Activated CD8-positive, alpha-beta T cell treated with anti-CD3 and anti-CD28 coated beads, Interleukin-2, amount 10 ng/mL, durations not matched to agents 7 days and 5 days (primary cell): ENCODE measurements at places on chromosomes 1 and 21.

GRCh38 chr1:3185896-3186525 lies 117.0 kb downstream of the PRDM16 start:
- DNase-seq = no peak

- DNase-seq = peak; percentile 50
These were observed 41.4 kb upstream of the LMX1A start for GRCh38 chr1:165397944-165398343.

GRCh38 chr1:247935781-247936180 lies 11.1 kb downstream of the OR2AJ1 start:
- no peak for DNase-seq

DNA sequence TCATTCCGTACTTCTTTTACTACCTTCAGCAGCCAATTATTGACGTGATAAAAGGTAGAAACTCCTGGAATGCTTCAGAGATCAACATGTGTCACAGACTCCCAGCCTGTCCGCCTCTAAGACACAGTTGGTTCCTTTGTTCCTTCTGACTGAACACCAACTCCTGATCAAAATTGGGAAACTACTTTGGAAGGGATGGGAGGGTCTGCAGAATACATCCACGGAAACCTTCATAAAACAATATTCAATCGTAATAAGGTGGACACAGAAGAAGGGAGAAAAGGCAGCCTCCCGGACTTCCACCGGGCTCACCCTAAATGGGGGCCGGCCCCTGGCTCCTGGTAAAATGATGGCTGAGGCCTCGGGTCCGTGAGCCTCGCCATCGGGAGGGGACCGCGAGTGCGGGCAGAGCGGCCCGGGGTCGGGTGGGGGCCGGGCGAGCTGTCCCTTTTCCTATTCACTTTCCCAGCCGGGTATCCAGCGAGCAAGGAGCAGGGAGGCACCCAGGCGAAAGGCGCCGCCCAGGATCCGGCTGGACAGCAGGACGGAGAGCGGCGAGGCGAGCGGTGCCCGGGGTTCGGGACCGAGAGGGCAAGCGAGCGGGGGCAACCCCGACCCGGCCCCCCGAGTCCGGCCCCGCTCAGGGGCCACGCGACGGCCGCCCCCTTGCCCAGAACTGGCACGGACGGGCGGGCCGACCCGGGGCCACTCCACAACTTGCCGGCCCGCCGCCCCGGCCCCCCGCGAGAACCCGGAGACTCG lies 805 bp downstream of the NRIP1 start:
- peak; percentile 30 for DNase-seq

GRCh38 chr1:116948046-116948445 lies 38.3 kb downstream of the PTGFRN start:
- DNase-seq = no peak

DNA sequence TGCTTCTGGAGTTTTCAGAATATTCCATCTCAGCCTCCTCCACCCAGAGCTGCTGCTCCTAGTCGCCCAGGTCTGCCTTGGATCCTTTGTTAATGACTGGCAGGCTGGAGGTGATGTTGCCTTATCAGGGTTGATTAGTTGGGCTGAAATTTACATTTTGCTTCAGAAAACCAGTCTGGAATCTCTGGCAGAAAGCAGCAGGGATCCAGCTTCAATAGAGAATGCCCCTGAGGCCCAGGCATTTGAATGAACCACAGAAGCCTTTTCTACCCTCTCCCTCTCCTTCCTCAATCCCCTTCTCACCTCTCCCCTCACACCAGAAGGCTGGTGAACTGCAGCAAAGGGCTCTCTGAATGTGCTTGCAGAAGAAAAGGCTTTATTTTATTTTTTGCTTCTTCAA lies 83.2 kb downstream of the PLXNA2 start:
- no peak for DNase-seq

GRCh38 chr1:165395478-165395877 lies 39.0 kb upstream of the LMX1A start:
- no peak for DNase-seq

DNA sequence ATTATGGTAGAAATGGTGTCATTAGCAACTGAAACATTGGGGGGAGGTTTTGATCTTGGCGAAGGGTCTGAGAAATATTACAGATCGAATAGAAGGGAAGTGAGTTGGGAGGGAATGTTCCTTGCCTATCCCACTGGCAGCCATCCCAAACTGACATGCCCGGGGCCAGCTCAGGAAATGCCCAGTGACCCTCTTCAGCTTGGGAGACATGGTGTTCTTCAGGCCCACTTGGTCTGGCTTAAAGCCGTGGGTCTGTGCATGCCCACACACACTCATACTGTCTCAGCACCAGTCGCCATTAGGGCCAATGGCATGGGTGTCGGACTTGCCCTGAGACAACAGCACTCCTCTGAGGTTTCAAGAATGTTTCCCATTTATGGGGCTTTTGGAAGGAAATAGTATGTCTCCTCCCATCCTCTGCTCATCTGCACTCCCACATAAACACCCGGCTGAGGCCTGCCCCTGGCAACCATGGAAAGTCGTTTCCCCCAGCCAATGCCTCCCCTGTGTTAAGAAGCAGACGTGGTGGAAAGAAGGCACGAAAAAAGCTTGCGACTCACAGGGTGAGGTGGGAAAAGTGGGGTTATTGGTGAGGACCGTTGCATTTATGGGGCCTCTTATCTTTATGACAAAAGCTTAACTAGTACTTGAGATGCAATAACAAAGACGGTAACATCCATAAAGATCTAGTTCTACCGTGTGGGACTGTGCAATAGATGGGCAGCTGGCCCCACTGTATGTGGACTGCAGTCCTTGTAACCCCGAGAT lies 2.0 kb downstream of the RNF186 start:
- DNase-seq = no peak

DNA sequence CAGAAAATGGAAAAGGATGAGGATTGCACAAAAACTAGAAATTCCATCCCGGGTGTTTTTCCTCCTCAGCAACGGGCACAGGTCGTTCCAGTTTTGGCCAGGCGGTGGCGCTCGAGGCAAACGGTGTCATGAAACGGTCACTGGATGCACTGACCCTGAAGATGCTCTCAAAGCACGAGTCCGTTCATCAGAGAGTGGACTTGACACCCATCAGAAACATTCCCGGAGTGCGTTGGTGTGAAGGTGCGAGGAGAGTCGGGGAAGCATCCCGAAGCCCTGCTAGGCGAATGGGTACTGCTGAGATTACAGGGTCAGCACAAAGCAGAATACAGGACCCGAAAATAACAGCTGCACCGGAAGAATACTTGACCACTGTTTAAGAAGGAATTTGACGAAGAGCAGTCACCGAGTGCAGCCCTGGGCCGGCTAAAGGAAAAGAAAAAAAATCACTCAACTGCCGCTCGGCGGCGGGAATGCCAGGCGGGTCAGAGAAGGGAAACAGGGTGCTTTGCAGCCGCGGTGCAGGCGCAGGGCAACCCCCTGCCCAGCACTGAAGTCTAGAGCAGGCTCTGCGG lies 71.7 kb upstream of the ETS2 start:
- peak; percentile 72 for DNase-seq

GRCh38 chr1:221559911-221560310 lies 182.0 kb downstream of the DUSP10 start:
- no peak for DNase-seq

GRCh38 chr1:229887043-229887822 lies 179.8 kb upstream of the GALNT2 start:
- DNase-seq = peak; percentile 9

GRCh38 chr1:180231936-180232335 lies 1.9 kb downstream of the LHX4 start:
- no peak for DNase-seq

DNA sequence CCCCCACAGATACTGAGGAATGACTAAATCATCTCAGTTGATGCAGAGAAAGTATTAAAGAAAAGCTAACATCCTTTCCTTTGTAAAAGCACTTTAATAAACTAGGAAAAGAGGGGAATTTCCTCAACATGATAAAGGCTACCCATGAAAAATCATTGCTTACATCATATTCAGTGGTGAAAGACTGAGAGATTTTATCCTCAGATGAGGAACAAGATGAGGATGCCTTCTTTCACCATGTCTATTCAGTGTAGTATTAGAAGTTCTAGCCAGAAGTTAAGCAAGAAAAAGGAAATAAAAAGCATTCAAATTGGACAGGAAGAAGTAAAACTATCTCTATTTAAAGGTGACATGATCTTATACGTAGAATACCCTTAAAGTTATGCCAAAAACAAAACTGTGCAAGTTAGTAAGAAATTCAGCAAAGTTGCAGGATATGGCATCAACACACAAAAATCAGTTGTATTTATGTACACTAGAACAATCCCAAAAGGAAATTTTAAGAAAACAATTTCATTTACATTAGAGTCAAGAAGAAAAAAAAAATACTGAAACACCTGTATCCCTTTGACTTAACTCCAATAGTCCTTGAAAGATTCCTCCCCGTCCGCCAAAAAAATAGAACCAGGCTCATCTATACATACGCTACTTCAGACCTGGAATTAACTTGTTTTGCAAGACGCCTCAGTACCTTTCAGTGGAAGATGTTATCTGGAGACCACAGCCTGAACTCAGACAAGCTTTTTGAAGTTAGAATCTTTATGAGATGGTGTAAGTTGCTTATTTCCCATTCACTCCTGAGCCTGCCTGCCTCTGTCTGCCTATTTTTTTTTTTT lies 17.5 kb downstream of the ZMYM4 start:
- DNase-seq = no peak

DNA sequence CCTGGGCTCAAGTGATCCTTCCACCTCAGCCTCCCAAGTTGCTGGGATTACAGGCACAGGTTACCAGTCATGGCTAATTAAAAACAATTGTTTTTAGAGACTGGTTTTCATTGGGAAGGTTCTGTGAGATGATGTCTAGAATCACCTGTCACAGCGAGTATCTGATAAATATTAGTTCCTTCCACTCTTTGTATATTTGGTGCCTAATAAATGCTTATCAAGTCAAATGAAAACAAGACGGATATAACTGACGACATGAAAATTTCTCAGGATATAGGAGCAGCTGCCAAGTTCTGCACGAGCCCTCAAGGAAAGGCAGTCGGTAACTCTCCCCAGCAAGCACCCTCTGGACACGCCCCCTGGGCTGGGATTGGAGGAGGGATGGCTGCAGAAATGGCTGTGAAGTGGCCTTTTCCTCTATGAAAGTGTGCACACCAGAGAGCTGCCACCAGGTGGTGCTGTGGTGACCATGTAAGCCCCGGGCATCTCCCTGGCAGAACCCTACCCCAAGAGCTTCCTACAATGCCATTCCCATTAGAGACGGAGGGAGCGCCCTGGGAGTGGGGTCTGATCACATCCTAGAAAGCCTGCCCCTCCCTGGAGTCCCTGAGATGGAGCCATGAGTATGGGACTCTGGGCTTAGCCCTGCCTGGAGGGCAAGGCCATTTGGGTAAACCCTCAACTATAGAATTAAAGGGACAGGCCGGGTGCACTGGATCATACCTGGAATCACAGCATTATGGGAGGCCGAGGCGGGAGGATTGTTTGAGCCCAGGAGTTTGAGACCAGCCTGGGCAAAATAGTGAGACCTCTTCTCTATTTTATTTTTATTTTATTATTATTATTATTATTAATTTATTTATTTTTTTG lies 50.9 kb downstream of the HTR6 start:
- DNase-seq = peak; percentile 89

DNA sequence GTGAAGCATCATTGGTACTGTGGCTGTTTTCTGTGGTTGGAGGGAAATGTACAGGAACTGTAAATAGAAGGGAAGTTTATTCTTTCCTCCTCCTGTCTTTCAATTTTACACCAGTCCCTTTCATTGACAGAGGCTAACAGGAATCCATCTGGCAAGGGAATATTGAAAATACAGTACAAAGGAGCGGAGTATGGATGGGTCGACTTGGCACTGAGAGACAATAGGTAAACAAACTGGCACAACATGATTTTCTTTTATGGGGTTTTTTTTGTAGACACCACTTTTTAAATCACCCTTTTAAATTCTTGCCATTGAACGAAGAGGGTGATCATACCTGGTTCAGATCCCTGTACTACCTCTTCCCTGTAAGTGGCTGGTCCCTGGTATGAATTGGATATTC lies 341.3 kb downstream of the RWDD3 start:
- DNase-seq = no peak

DNA sequence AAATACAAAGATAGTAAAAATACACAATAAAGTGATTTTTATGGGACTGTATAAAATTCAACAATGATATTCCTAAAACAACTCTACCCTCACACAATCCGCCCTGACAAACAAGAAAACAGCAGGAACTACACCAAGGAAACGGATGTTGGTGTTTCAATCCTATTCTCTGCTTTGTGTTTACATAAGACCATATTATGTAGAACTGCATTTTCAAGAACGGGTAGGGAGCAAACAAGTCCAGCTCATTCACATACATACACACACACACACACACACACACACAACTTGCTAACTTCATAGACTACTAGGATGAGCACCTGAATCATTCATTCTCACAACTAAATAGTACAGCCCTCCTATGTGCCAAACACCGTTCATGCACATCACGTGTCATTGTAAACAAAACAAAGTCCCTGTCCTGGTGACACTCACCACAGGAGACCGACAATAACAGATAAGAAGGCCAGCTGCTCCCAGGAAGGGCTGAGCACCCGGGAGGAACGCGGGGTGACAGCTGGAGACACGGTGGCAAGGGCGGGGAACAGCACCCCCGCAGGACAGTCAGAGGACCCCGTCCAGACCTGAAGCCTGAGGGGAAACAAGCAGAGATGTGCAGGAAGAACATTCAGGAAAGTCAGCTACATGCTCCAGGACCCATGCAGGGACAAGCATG lies 43.0 kb downstream of the NPHP4 start:
- DNase-seq = no peak

DNA sequence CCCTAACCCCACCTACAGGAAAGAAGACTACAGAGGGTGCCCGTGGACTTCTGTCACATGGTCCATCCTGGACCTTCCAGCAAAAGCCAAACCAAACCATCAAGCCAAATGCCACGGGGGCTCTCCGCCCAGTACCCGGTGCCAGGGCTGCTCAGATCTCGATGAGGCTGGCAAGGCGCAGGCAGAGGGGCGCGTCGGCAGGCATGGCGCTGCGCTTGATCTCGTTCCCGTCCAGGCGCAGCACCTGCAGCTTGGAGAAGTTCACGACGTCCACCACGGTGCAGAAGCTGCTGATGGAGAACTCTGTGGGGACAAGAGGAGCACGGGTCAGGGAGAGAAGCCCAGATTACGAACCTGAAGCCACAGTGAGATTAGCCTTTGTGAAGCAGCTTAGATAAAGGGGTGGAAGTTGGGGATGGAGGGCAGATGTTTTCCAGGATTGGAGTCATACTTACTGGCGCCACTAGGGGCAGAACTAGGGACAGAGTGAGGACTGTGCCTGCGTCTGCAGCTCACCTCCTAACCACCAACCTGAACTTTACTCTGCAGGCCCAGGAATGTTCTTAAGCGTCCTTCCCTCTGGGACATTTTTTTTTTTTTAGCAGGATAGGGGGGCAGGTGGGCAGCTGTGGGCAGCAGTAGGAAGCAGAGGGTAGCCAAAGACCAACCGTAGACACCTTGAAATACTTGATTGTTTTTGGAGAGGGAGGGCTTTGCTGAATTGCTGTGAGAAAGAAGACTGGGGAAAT lies 8.6 kb downstream of the FMOD start:
- peak; percentile 49 for DNase-seq
